Activated CD8-positive, alpha-beta memory T cell treated with anti-CD3 and anti-CD28 coated beads, Interleukin-2, amount 10 ng/mL, durations not matched to agents 7 days and 5 days (primary cell): ENCODE measurements at places on chromosomes 7 and 10. TPM values are rescaled to one million over a fixed set of nuclear protein-coding genes. Genes with fewer than 3 reads are reported as not detected.

GRCh38 chr10:93718937-93719725 lies 16.7 kb upstream of the FRA10AC1 start:
- H3K4me3 ChIP-seq, result no peak overlapping the region
- peaks cover 31% of the 10 kb centered on the region for H3K27me3 ChIP-seq
- no peak for DNase-seq
- peaks cover 11% of the 10 kb centered on the region for H3K4me1 ChIP-seq

GRCh38 chr10:100509241-100509840 lies 10.3 kb downstream of the SEC31B start:
- H3K4me3 ChIP-seq, result peak overlapping the region; percentile 74
- H3K27ac ChIP-seq, result peak overlapping the region; percentile 97
- peaks cover 47% of the 10 kb centered on the region for H3K36me3 ChIP-seq
- no peaks in the 10 kb centered on the region for H3K27me3 ChIP-seq
- DNase-seq, result peak; percentile 91

DNA sequence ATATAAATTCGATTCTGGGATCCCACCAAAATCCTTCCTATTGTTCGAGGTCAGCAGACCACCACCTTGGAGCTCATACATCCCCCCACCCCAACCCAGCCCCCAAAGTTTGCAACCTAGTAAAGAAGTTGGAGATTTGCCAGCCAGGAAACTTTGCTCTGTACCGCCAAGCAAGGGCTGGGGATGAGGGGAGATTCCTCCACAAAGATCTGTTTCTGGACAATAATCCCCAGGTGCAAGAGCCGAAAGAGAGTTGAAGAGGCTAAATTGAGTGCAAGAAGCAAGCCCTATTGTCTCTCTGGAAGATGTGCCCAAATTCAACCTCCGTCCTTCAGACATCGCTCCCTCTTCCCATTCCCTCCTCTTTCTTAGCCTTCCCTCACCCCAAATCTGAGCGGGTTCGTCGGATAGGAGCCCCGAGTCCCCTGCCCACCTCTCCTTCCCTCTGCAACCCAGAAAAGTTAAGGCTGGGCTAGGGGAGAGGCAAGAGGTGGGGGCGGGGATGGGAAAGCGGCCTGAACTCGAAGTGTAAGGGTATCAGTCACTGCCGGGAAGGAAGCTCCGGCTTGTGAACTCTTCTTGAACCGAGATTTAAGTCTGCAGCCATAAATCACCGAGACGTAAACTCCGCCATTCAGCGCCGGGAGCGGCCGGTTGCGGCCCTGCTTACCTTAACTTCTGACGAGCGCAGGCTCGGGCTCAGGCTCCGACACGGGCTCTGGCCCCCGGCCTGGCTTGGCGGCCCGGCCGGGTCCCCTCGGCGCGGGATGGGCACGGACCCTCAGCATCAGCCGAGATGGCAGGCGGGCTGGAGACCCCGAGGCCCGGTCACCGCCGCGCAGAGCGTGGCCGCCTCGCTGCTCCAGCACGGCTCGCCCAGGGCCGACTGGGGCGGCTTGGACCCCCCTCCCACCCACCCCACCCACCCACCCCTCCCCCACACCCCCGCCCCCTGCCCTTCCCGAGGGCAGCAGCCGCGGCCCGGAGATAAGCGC lies 10.8 kb upstream of the HOXA2 start:
- H3K36me3 ChIP-seq, result no peaks in the 10 kb centered on the region
- peaks cover 3% of the 10 kb centered on the region for H3K27me3 ChIP-seq
- H3K4me3 ChIP-seq, result no peak overlapping the region
- no peaks in the 10 kb centered on the region for H3K4me1 ChIP-seq

Gene CLRN3
- total RNA-seq, result not detected

DNA sequence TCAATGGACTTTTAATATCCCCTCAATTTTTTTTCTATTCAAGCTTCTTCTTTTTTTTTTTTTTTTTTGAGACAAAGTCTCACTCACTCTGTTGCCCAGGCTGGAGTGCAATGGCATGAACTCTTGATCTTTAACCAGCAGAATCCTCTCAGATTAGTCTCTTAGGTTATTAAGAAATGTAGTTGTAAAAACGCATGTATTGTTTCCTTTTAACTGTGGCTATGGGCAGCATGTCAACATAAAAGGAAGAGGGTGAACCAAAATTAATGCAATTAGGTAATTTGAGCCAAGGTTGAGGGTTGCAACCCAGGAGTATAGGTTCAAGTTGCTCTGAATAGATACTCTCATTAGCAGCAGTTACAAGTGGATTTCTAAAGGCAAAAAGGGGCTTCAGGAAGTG lies 4.3 kb upstream of the GSTO1 start:
- H3K4me1 ChIP-seq, result peaks cover 24% of the 10 kb centered on the region
- H3K27me3 ChIP-seq, result peaks cover 26% of the 10 kb centered on the region
- peaks cover 11% of the 10 kb centered on the region for H3K36me3 ChIP-seq
- DNase-seq, result no peak
- no peak overlapping the region for H3K4me3 ChIP-seq
- H3K27ac ChIP-seq, result no peak overlapping the region
